ENCODE measurements at places on chromosomes 7 and 10.

DNA sequence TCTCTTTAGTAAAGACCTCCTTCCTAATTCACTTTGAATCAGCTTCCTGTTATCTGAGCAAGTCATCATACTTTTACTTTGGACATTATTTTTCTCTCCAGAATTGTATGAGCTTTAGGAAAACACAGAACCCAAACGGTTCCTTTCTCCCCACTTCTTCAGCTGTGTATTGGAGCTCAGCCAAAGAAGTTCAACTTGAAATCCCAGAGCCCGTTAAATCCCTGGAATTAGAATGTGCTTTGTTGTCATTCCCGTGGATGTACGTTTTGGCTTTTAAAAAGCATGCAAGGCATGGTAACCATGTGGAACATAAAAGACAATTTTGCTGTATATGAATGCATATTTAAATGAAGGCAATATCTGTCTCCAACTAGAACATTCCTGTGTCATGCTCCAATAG lies 46.6 kb downstream of the AGMO start:
- DNase-seq: no peak

- DNase-seq: peak; percentile 62
Observed at GRCh38 chr10:13659887-13660550, 73.3 kb downstream of the PRPF18 start.

- no peak for DNase-seq
Observed at GRCh38 chr10:71804077-71804476, 30.8 kb upstream of the VSIR start.

DNA sequence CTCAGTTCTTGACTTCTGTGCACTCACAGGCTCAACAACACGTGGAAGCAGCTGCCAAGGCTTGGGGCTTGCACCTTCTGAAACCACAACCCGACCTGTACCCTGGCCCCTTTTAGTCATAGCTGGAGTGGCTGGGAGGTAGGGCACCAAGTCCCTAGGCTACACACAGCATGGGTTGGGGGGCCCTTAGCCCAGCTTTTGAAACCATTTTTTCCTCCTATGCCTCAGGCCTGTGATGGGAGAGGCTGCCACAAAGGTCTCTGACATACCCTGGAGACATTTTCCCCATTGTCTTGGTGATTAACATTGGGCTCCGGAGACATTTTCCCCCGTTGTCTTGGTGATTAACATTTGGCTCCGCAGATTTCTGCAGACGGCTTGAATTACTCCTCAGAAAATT lies 38.6 kb downstream of the RALA start:
- DNase-seq: no peak

GRCh38 chr7:112866424-112866823 lies 76.2 kb upstream of the TMEM168 start:
- no peak for DNase-seq

All from T-cell (primary cell).